ENCODE measurements at places on chromosomes 16 and 17.
A peak's percentile ranks its signal among the peaks of the same experiment; 100 is the strongest.

- DNase-seq, result no peak
Observed at GRCh38 chr17:41415833-41416335, 8.5 kb downstream of the KRT37 start.

DNA sequence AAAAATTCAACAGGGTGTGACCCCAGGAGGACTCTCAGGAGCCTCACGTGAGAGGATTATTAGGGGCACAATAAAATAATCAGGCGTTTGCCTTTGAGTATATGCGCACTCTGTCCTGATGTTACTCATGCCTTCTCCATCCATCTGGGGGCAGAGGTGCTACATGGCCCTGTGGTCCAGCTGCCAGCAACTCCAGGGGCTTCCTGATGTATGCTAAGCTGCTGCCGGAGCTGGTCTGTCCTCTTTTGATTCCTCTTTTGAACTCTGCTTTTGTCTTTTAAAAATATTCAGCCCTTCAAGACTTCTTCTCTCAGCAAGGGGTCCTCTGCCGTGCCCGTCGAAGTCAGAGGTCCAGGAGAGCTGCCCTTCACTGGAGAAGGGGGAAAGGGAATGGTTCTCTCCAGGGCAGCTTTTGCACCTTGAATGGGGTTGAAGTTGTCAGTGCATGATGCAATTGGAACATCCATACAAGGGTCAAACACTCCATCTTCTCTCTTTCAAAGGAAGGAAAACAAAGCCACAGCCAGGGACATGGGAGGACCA, 431.4 kb downstream of the SHISA9 start:
- no peak for DNase-seq

DNA sequence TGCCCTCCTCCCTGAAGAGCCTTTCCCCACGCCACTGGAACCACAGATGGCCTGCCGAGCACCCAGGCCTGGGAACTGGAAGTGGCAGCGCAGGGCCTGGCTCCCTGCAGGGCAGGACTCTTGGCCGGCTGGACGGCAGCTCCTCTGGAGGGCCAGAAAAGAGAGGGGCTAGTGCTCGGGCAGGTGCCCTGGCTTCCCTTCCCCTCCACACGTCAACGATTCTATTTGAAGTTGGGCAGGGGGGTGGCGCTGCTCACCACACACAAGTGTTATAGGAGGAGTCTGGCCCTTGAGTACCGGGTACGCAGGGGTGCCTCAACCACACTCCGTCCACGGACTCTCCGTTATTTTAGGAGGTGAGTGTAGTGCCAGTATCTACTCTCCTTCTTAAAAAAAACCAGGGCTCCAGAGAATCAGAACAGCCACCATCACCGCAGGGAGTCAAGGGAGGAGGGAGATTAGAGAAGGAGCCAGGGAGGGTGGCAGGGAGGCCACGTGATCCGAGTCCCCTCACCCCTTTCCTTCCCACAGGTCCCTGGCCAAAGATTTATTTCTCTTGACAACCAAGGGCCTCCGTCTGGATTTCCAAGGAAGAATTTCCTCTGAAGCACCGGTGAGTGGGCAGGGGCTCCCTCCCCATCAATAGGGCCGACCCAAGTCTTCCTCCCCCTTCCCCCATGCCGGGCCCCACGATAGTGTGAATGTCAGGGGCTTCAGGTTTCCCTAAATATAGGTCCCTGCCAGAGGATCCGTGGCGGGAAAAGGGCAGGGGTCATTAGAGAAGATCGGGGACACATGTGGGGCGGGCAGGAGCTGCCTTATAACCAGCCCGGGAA, 1.4 kb upstream of the ALDOA start:
- peak; percentile 47 for DNase-seq

- no peak for DNase-seq
Observed at GRCh38 chr17:14461227-14461548, 160.3 kb downstream of the HS3ST3B1 start.

DNA sequence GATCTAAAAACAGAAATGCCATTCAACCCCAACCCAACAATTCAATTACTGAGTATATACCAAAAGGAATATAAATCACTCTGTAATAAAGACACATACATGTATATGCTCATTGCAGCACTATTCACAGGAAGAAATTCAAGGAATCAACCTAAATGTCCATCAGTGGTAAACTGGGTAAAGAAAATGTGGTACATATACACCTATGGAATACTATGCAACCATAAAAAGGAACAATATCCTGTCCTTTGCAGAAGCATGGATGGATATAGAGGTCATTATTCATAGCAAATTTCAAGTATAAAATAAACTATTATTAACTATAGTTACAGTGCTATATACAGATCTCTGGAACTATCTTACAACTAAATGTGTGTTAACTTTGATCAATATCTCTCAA, 599.3 kb downstream of the CDH11 start:
- DNase-seq, result no peak

GRCh38 chr17:3896108-3896967, 3.5 kb upstream of the CAMKK1 start:
- no peak for DNase-seq

DNA sequence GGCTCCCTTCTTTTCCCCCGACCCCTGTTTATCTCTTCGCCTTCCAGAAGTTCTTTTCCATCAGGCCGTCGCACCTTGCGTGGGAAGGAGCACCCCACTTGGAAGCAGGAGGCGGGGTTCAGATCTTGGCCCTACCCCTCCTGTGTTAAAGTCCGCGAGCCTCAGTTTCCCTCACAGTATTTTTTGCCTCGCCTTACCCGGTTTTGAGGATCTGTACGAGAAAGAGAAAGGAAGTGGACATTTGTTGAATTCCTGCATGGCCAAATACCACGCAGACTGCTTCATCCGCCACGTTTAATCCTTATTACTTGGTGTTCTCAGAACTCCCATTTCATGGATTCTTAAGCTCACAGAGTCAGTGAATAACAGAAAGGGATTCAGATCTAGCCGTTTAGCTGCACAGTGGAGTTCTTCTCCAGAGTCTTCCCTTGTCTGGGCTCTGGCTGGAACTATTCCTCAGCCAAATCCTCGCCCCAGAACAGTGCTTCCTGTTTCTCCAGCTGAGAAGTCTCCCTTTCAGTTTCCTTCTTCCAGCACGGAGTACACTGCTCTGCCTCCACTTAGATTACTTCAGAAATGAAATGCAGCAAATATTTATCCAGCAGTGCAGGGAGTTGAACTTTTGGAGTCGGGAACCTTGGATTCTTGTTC, 590 bp downstream of the TMEM219 start:
- peak; percentile 20 for DNase-seq

GRCh38 chr17:6853764-6854442, 22.4 kb upstream of the TEKT1 start:
- DNase-seq, result peak; percentile 72

DNA sequence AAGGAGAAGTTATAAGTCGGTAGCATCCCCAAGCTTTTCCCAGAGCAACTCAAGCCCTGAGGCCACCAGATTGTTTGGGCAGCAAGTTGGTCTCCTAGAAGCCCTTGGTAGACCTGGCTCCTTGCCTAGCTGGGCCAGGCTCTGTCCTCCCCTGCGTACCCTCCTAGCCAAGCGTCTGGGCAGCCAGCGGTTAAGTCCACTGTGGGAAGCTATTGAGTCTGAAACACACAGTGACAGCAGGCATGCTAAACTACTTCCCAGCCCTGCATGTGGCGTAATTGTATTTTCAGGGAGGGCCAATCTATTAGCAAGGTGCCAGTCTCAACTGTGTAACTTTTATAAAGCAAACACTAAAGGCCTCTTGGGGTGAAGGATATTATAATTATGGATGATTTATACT, 419.1 kb upstream of the RBFOX1 start:
- DNase-seq, result no peak

GRCh38 chr16:49620158-49620868, 235.6 kb downstream of the ZNF423 start:
- peak; percentile 33 for DNase-seq

- DNase-seq, result no peak
Observed at GRCh38 chr16:19274165-19274797, 11.2 kb upstream of the CLEC19A start.

DNA sequence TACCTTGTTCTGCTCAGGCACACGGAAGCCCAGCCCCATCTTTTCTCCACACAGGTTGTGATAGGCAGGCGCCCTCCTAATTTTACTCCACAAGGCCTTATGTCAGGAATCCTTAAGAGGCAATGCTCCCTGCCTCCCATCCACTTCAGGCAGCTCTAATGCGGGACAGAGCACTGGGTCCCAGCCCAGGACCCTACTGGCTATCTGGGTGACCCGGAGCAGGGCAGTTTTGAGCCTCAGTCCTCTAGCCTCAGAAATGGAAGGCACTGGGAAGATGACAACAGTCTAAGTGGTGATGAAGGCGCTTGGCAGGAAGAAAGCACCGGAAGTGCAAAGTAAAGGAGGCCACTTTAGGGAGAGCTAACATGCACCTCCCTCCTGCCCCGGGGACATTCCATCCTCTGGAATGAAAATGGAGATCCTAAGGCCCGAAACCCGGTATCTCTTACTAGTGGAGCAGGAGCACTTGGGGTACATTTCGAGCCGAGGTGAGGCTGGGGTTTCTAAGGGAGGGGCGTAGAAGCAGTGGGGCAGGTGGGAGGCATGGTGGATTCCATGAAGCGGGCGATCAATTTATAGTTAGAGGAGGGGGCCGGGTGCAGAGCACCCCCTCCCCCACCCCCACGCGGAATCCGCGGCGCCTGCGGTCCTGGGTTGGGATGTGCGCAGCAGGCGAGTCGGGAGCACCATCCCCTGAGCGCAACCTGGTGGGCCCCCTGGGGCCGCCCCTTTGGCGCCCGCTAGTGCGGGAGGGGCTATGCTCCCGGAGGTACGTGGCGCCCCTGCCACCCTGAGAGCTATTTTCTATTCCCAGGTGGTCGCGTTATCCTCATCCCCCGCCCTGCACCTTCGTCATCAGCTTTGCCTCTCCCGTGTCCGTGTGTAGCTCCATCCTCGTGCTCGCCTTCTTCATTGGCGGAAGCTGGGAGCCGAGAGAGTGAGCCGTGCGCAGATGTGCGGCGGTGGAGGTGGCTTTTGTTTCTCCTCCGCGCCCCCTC, 4.9 kb downstream of the MT1F start:
- DNase-seq, result no peak

- DNase-seq, result no peak
Observed at GRCh38 chr16:64234200-64234599, 887.7 kb downstream of the CDH11 start.

DNA sequence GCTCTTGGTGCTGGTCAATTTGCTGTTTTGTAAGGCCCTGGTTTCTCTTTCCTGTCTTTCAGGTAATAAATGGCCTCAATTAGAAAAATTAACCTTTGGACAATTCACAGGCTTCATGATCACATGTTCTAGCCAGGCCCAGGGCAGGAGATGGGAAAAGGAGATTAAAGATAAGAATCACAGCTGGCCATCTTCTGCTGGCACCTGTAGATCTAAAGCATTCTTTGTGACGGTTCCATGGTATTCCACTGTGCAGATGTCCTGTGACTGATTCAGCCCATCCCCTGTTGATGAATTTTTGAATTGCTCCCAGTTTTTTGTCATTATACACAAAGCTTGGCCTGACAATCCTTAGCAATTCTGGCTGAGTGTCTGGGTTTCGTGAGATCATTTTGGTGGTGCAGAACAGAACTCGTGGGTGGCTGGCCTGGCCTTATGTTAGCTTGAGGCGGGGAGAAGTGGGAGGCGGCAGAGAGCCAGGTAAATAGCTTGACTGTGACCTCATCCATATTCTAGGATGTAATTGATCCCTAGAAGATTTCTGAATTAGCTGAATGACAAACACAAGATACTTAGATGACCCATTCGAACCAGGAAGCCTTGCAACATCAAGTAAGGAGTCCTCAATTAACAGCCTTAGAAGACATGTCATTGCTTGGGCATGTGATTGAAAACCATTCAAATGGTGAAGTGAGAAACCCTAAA, 14.1 kb downstream of the TMC5 start:
- DNase-seq, result no peak

All from PC-3 (cell line).